ENCODE measurements at places on chromosomes 3 and 15. TPM values are rescaled to one million over a fixed set of nuclear protein-coding genes. Genes with fewer than 3 reads are reported as not detected.

CD96 gene
- total RNA-seq, result under 0.01 TPM

GOLGA8T gene
- not detected for total RNA-seq

SQOR gene
- total RNA-seq, result 57.0 TPM

GADL1 gene
- total RNA-seq, result not detected

FMN1 gene
- 19.7 TPM for total RNA-seq

ITGA11 gene
- total RNA-seq, result 7.0 TPM

SH2D7 gene
- not detected for total RNA-seq

GOLGA8M gene
- 4.9 TPM for total RNA-seq

SPTSSB gene
- total RNA-seq, result not detected

ZDHHC23 gene
- 2.3 TPM for total RNA-seq

HCN4 gene
- not detected for total RNA-seq

UNC13C gene
- not detected for total RNA-seq

CPA3 gene
- total RNA-seq, result 6.9 TPM

FANCD2OS gene
- not detected for total RNA-seq

GOLGA6A gene
- total RNA-seq, result 0.20 TPM

GOLGA6B gene
- 0.42 TPM for total RNA-seq

GPR149 gene
- total RNA-seq, result not detected

CYP1A1 gene
- 2.1 TPM for total RNA-seq

ITPKA gene
- not detected for total RNA-seq

MEGF11 gene
- 5.1 TPM for total RNA-seq

RTP4 gene
- 0.60 TPM for total RNA-seq

GP9 gene
- total RNA-seq, result not detected

MST1R gene
- 2.4 TPM for total RNA-seq

RTP1 gene
- total RNA-seq, result not detected

TNFSF10 gene
- 54.1 TPM for total RNA-seq

WDR49 gene
- 0.44 TPM for total RNA-seq

HHLA2 gene
- total RNA-seq, result not detected

STRC gene
- total RNA-seq, result 1.3 TPM

ACTC1 gene
- total RNA-seq, result not detected

THRB gene
- total RNA-seq, result 10.0 TPM

SCAANT1 gene
- not detected for total RNA-seq

DLEC1 gene
- total RNA-seq, result 7.3 TPM

ZBED2 gene
- not detected for total RNA-seq

BFSP2 gene
- not detected for total RNA-seq

EPHB1 gene
- 2.5 TPM for total RNA-seq

B3GALNT1 gene
- total RNA-seq, result 5.7 TPM

ISLR2 gene
- 1.5 TPM for total RNA-seq

ZBTB47 gene
- total RNA-seq, result 47.6 TPM

ATP13A5 gene
- not detected for total RNA-seq

CD47 gene
- 61.1 TPM for total RNA-seq

TNNC1 gene
- total RNA-seq, result 624 TPM

PCCB gene
- 19.8 TPM for total RNA-seq

CAMKV gene
- not detected for total RNA-seq

FAM81A gene
- total RNA-seq, result 15.5 TPM

ADGRG7 gene
- 0.42 TPM for total RNA-seq

RBP2 gene
- total RNA-seq, result not detected

RAB6B gene
- total RNA-seq, result 2.1 TPM

GRK7 gene
- total RNA-seq, result not detected

GRIP2 gene
- 1.5 TPM for total RNA-seq

CHRM5 gene
- 0.21 TPM for total RNA-seq

PRR20G gene
- not detected for total RNA-seq

OR4M2 gene
- total RNA-seq, result not detected

GPR171 gene
- 2.7 TPM for total RNA-seq

NCBP2 gene
- total RNA-seq, result 30.6 TPM

ZNF80 gene
- total RNA-seq, result not detected
